Activated T-helper 17 cell treated with anti-CD3 and anti-CD28 coated beads, Interleukin-2, amount 50 U/mL, for 72 hours (primary cell): ENCODE measurements at places on chromosomes 4 and X. TPM values are rescaled to one million over a fixed set of nuclear protein-coding genes. Genes with fewer than 3 reads are reported as not detected.
A peak's percentile ranks its signal among the peaks of the same experiment; 100 is the strongest.

GRCh38 chr4:1246901-1247863, 1.7 kb downstream of the CTBP1 start:
- peak; percentile 1 for ATAC-seq

RAB40A gene
- total RNA-seq: 0.45 TPM

DNA sequence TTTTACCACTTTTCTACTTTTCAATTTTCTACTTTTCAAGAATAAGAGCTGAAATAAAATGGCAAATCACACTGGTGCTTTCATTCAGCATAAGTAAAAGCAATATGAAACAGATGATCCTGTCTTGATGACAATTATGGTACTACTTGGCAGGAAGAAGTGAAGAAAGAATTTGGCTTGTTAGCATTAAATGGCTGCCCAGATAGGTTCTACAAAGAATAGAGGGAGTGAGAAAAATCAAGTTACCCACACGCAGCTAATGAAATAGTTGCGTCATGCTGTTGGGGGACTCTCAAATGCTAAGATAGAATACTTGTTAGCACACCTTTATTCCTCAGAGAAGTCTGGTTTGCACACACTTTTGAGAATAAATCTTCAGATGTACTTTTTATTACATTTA, 12.5 kb upstream of the LCORL start:
- no peak for ATAC-seq

DNA sequence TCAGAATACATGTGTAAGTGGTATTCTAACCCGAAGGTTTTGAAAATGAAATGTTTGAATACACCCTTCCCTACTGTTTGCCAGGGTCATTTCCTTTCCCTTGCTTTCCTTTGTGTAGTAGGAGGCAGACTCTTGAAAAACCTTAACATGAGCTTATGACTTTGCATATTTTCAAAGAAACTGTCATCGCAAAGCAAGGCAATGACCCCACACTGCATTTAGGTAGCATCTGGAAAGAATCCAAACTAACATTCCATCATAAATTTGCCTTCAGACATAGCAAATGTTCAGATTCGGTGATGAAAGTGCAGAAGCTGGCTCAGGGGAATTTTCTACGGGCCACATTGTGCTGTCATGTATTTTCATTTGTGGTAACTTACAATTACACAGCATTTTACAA, 32.3 kb downstream of the SH2D1A start:
- ATAC-seq: no peak

DNA sequence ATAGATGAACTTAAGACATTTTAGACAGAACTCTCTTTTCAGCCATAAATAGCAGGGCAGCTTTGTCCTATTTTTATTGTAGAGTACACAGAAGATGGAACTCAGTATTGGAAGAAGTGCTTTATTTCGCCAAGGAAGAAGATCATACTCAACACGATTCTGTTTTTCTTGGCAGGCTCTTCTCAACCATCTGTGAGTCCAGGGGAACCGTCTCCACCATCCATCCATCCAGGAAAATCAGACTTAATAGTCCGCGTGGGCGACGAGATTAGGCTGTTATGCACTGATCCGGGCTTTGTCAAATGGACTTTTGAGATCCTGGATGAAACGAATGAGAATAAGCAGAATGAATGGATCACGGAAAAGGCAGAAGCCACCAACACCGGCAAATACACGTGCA, 37.6 kb downstream of the KIT start:
- ATAC-seq: no peak

ATP2B3 gene
- total RNA-seq: not detected

FAM53A gene
- 2.6 TPM for total RNA-seq

DNA sequence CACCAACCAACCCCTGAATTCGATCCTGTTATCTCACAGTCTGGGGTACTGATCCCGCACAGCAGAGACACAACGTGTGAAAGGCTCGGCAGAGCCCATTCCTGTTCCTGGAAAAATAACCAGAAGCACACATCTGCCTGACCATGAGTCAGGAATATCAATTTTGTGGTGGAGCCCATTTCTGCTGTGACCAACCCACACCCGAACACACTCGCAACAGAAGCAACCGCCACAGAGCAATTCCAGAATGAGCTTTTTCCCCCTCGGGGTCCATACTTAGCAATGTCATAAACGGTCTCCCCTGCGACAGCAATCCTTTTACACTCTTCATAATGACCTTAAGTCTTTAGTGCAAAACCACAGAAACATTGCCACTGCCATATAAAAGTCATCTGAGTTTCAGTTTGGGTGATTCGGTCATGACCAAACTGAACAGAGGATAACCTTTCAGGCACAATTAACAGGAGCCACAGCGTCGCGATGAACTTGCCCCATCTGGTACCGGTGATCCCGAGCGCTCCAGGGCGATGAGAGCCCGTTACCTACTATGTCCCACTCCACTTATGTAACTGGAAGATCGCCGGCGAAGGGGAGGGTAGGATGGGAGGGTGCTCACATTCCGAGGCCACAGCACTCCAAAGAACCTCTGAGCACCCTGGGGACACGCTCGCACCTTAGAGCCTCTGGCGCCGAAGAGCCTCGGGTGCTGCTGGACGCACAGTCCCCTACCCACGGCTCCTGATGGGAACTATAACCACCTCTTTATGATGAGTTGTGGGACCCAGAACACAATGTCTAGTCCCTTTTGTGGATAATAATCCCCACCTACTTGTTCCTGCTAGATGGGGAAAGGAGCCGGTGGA, 1.1 kb downstream of the MECP2 start:
- ATAC-seq: peak; percentile 43

DNA sequence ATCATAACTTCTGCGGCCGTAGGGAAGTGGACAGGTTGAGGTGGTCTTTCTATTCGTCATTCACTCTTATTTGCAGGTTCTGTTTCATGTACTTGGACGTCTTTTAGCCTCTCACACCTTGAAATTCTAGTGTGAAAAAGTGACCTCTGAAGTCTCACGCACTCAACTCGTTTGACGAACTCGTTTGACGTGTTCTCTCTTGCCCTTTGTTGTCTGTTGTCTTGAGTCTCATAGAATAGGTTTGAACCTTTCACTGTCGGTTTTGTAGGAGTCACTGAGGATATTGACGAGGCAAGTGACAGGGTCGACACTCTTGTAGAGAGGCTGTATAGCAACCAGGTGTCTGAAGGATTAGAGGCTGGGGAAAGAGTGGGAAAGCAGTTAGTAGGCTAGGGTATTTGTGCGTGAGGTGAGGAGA, 1.1 kb upstream of the PGRMC2 start:
- no peak for ATAC-seq

SLC25A5 gene
- 290 TPM for total RNA-seq

GRCh38 chrX:6460893-6461490, 73.9 kb downstream of the VCX3A start:
- ATAC-seq: no peak

DNA sequence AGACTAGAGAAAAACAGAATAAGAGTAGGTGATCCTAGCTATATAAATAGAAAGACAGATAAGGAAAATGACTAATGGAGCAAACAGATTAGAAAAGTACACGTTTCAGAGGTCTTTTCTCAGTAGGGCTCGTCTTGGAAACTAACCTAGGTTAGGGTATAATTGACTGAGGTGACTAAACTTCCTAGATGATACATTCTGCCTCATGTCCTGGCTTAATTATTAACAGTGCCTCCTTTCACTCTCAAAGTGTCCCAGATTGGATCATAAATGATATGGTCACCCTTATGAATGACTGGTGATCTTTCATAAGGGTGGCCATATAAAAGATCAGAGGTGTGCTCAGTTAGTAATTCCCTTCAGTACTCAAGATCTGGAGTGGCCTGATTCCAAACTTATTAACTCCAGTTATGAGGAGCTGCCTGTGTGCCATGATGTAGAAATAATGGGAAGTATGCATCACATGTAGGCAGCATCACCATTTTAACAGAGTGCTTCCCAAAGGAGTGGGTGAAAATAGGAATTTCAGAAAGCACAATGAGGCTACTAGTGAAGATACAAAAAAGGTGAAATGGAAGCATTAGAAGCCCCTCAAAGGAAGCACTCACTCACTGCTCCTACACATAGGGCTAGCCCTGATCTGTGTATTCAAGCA, 14.7 kb upstream of the GRIA3 start:
- ATAC-seq: no peak

DNA sequence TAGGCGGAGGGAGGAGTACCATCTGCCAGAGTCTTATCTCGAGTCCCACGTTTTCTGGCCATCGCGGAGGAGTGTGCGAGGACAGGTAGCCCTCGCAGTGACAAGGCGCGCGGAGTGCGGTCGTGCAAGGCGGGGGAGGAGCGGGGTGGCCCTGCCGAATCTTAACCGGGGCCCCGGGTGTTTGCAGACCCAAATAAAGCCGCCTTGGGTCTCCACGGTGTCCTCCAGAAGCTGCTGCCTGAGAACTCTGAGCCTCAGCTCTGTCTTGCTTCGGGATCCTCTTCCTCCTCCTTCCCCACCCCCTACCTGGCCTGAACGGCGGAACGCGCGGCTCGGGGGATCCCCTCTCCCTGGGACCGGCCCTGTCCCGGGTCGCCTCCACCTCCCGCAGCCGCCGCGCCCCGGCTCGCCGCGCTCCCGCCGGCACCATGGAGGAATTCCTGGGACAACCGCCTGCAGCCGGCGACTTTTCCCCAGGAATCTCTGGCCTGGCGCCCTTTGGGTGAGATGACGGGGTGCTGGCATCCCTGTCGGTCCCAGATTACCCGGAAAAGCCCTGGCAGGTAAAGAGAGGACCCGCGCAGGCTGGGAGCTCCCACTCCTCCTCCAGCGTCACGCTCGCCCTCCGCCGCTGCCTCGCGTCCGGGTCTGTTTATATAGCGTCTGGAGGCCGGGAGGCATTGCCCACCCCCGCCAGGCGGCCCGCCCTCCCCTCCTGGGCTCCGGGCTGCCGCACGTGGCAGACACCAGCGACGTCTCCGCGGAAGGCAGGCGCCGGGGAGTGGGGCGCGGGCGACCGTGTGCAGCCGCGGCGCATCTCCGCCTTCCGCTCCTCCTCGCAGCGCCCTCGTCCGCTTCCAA, at the start of gene GALNTL6:
GALNTL6 (plus strand) TSS at position 740 of the 861 bp plus-strand sequence.
- no peak for ATAC-seq

- ATAC-seq: peak; percentile 78
Measured at GRCh38 chr4:4631150-4631549, 89.3 kb upstream of the STX18 start.

GRCh38 chr4:40562681-40563080, 67.0 kb downstream of the RBM47 start:
- ATAC-seq: no peak

GRCh38 chrX:74924449-74925224, 615 bp downstream of the NEXMIF start:
- ATAC-seq: peak; percentile 70

DNA sequence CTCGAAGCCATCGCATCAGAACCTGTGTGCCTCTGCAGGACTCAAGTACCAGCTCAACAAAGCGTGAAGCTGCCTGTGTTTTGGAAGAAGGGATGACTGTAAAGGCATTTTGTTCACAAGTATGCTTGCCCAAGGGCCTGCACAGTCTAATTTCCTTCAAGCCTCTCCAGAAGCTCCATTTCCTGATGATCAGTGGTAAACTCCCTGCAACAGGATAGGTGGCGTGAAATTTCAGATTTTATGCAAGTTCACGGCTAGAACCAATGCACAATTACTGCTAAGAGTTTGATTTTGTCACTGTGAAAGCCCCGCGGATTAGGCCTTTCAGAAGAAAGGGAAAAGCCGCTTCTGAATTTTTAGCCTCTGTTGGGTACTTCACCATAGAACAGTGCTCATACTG, 89.2 kb upstream of the TAPT1 start:
- no peak for ATAC-seq

GYG2 gene
- total RNA-seq: not detected

GRCh38 chr4:158850800-158851644, 82.2 kb downstream of the FNIP2 start:
- ATAC-seq: no peak

- peak; percentile 16 for ATAC-seq
Measured at GRCh38 chr4:83112678-83113428, 1.7 kb downstream of the PLAC8 start.

DNA sequence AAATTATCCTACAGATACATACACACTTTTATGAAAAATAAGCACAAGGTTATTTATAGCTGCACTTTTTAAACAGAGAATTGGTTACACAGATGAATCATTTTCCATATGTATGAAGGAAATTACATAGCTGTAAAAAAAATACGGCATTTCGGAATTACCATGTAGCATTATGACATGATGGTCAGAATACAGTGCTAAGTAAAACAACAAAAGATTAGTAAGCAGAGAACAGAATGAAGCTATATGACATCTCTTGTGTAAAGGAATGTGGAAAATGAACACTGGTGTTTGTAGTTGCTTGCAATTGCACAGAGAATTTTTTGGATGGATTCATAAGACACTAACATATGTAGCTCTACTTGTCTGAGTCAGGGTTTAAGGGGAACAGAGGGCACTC, 1222.0 kb upstream of the PRKX start:
- ATAC-seq: no peak

TMEM154 gene
- total RNA-seq: 8.6 TPM

GRCh38 chr4:95214408-95214807, 334.4 kb downstream of the UNC5C start:
- no peak for ATAC-seq

ZAR1 gene
- total RNA-seq: not detected

DNA sequence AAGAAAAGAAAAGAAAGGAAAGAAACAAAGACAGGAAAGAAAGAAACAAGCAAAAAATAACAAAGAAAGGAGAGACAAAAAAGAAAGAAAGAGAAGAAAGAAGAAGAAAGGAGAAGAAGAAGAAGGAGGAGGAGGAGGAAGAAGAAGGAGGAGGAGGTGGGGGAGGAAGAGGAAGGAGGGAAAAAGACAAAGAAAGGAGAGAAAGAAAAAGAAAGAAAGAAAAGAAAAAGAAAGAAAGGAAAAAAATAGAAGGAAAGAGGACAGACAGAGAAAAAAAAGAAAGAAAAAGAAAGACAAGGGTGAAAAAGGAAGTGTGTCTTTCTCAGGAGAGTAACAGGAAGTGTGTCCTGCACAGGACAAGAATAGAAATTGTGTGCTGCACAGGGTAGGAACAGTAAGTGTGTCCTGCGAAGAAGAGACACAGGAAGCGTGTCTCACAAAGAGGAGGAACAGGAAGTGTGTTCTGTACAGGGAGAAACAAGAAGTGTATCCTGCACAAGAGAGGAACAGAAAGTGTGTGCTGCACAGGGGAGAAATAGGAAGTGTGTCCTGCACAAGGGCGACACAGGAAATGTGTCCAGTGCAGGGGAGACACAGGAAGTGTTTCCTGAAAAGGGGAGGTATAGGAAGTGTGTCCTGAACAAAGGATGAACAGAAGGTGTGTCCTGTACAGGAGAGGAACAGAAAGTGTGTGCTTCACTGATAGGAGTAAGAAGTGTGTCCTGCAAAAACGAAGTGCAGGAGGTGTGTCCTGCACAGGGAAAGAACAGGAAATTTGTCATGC, 101.2 kb downstream of the ARSF start:
- ATAC-seq: no peak

DNA sequence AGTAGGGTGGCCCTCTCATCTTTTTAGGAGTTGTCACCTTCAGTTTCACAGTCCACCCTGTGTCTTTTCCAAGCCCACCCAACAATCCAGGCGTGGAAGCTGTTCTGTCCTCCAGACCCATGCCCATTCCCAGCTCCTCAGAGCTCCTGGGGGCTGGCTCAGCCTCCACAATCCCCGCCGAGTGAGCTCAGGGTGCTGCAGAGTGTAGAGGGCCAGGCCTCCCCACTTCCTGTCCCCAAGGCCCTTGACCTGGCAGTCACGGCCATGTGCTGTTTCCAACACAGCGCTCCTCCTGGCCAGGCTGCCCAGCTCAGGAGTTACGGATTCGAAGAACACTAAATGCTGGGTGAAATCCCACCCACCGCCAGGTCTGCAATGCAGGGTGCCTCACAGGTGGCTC, 31.8 kb downstream of the PDHA1 start:
- no peak for ATAC-seq

- no peak for ATAC-seq
Measured at GRCh38 chr4:118280501-118281218, 72.1 kb downstream of the PRSS12 start.

PWWP3B gene
- total RNA-seq: not detected
